ENCODE measurements at places on chromosomes 2 and 18.

DNA sequence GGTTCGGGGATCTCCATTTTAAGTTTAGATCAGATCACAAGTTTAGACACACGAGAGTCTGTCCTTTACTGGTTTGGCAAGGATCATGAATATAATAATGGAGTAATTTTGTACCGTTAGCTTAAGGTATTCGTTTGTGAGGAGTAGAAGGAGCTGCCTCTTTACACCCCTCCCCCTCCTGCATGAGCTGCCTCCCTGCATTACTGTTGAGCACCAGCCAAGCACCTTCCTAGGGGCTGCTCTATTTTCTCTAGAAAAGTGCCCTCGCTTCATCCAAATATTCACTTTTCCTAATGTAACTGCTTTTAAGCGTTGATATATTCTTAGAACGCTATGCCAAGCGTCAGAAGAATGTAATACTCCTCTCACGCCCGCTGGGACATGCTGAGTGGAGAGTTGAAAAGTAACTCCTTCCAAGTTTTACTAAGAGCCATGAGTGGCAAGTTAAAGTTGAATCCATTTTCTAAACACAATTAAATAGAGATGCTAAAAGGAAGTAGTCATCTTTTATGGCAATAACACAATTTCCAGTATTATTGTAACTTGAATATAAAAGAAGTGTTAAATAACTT, 25.4 kb upstream of the SCN7A start:
- peaks cover 16% of the 10 kb centered on the region for H3K4me1 ChIP-seq
- no peaks in the 10 kb centered on the region for H3K27me3 ChIP-seq
- peak overlapping the region; percentile 55 for H3K4me3 ChIP-seq
- no peaks in the 10 kb centered on the region for H3K36me3 ChIP-seq

- no peak for DNase-seq
- no peak overlapping the region for H3K27ac ChIP-seq
- no peaks in the 10 kb centered on the region for H3K36me3 ChIP-seq
- H3K4me1 ChIP-seq, result peaks cover 99% of the 10 kb centered on the region
- no peaks in the 10 kb centered on the region for H3K27me3 ChIP-seq
These were observed 75.6 kb downstream of the MAP4K4 start for GRCh38 chr2:101773137-101773536.

DNA sequence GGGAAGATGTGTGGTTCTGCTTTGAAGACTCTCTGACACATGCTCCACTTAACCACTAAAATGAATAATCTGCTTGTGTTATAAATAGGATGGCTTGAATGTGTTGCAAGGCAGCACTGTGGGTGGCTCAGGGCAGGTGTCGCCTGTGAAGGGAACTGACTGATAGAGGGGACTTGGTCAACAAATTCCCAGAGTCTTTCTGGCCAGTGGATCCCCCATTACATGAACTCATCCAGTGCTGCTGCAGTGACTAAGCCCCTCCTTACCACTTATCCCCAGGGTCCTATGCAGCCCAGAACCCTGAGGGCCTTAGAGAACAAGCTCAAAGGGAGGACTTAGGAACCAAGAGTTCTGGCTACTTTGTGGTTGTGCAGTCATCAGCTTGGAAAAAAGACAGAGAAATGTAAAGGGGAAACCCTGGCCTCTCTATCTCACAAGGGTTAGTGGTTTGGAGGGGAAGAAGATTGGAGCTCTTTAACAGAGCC, 226.2 kb upstream of the TNP1 start:
- H3K4me3 ChIP-seq, result no peak overlapping the region
- no peaks in the 10 kb centered on the region for H3K27me3 ChIP-seq
- H3K27ac ChIP-seq, result no peak overlapping the region
- peaks cover 6% of the 10 kb centered on the region for H3K4me1 ChIP-seq
- DNase-seq, result no peak
- H3K36me3 ChIP-seq, result no peaks in the 10 kb centered on the region

GRCh38 chr18:6785411-6785810, 55.9 kb downstream of the ARHGAP28 start:
- no peak for DNase-seq
- no peak overlapping the region for H3K27ac ChIP-seq
- peaks cover 15% of the 10 kb centered on the region for H3K4me1 ChIP-seq
- H3K27me3 ChIP-seq, result no peaks in the 10 kb centered on the region
- H3K36me3 ChIP-seq, result no peaks in the 10 kb centered on the region

DNA sequence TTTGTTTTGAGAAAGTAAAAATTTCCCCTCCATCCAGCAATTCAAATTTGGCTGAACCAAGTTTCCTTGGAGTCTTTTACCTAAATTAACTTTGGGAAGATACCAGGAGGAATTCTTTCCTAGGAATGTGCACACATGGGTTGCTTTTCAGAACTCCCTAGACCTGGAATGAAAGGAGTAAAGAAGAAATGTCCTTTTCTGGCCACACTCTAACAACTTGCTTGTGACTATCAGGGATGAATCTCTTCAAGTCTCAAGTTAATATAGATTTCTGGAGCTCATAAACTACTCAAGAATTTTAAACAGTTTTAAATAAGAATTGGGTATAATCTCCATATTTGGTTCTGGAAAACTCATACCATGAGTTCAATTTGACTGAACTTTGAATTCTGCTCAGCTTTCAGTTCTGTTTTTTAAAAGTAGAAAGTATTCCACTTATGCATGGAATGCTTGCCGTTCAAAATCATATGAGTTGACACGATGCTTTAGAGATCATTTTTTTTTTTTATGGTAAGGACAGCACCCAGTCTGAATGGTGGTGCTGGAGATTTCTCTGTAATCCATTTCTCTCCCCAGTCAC, 7.7 kb downstream of the RASGRP3 start:
- no peak for DNase-seq
- peak overlapping the region; percentile 95 for H3K27ac ChIP-seq
- no peaks in the 10 kb centered on the region for H3K27me3 ChIP-seq
- peaks cover 73% of the 10 kb centered on the region for H3K4me1 ChIP-seq
- H3K36me3 ChIP-seq, result peaks cover 2% of the 10 kb centered on the region
- no peak overlapping the region for H3K4me3 ChIP-seq

GRCh38 chr18:54228364-54228763, 3.9 kb upstream of the MBD2 start:
- no peaks in the 10 kb centered on the region for H3K36me3 ChIP-seq
- no peak overlapping the region for H3K27ac ChIP-seq
- H3K4me3 ChIP-seq, result no peak overlapping the region
- DNase-seq, result no peak

Measured in left ventricle myocardium inferior (tissue), 1 donor.